ENCODE measurements at places on chromosomes 4 and X.

DNA sequence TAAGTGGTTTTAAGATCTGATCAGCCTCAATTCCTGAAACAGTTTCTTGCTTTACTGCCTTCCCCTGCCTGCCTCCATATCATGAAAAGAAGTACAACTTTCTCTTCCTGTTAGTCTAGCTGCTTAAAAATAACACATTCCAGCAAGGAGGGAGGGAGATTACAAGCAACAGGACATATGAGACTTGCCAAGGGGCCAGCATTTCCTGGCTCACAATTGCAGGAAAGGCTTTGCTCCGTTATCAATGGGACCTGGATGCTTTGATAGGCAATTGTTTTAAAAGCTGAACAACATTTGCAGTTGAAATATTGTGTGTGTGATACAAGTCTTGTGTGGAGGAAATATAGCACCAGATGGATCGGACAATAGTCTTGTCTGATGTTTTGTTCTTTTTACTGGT lies 425.0 kb downstream of the FAT4 start:
- DNase-seq = peak; percentile 40

DNA sequence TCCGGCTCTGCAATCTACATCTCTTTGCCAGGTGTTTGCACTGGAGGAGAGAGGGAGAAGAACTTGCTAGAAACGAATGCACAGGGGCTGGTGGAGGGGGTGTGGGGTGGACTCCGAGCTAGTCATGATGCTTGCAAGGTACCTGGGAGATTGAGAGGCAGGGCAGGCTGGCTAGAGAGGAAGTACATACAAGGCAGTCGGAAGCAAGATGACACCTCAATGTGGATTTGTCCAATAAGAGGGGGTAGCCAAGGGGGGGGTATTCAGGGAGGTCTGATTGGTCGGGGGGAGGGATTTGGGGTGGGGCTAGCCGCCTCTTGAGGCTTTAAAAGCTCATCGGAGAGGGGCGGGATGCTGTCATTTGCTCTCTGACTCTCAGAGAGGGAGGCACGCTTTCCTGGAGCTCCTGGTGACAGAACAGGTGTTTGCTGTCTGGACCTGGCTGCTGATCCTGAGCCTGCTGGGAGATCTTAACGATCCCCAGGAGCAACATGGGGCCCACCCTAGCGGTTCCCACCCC lies at the start of gene GPR50:
Gene GPR50, plus strand, starts transcription at position 354 of the 520 bp plus-strand sequence. Its CDS starts 138 bp downstream, at position 492.
- no peak for DNase-seq

DNA sequence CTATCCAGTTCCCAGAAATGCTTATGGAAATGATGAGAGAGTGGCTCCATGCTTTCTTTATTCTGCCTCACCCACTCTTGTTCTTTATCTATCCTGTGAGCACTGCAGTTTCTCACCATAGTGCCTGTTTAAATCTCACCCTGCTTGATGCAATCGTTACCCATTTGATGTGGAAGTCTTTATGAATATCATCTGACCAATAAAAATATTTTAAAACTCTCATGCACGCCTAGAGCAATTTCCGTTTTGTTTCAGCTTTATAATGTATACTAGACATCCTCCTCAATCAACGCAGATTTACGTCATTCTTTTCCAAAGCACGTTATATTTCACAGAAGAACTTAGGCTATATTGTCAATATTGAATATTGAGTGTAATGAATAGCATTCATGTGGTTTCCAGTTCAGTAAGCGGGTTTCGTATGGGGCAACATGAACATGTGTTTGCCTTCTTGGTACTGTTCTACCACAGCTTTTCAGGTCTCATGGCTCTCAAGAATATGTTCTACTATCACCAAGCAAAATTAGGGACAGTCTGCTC lies 32.9 kb downstream of the GPM6A start:
- DNase-seq = no peak

- no peak for DNase-seq
Measured at GRCh38 chr4:102761906-102762305, 1.1 kb upstream of the MANBA start.

DNA sequence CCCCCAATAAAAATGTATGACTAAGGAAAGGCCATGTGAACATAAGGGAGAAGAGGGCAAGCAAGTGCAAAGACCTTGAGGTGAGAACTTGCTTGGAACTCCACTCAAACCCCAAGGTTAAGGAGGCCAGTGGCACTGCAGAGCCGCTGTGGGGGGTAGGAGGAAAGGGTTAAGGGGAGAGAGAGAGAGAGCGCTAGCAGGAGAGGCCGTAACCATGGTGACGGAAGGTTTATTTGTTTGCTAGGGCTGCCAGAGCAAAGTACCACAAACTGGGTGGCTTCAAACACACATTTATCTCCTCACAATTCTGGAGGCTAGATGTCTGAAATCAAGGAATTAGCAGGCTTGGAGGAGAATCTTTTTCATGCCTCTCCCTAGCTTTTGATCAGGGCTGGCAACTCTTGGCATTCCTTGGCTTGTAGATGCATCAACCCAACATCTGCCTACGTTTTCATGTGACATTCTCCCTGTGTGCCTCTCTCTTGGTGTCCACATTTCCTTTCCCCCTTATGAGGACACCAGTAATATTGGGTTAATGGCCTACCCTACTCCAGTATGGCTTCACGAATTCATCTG lies 35.2 kb downstream of the SMIM20 start:
- no peak for DNase-seq

- no peak for DNase-seq
Measured at GRCh38 chrX:12548746-12549145, 242.5 kb upstream of the PRPS2 start.

DNA sequence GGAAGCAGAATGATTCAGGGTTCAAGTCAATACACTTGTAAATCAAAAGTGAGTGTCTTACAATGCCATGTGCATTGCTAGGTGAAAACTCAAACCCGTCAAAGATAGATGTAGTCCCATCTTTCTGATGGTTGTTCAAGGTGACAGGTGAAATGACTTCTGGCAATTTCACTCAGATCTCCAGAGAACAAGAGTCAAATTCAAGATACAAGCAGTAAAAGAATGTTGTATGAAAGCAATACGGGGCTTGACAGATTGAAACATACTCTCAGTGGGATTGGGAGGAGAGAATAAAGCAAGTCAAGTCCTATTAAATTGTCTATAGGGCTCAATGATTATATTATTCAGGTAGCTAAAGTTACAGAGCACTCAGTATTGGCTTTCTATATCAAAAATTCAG lies 105.1 kb upstream of the ANXA10 start:
- DNase-seq = no peak

DNA sequence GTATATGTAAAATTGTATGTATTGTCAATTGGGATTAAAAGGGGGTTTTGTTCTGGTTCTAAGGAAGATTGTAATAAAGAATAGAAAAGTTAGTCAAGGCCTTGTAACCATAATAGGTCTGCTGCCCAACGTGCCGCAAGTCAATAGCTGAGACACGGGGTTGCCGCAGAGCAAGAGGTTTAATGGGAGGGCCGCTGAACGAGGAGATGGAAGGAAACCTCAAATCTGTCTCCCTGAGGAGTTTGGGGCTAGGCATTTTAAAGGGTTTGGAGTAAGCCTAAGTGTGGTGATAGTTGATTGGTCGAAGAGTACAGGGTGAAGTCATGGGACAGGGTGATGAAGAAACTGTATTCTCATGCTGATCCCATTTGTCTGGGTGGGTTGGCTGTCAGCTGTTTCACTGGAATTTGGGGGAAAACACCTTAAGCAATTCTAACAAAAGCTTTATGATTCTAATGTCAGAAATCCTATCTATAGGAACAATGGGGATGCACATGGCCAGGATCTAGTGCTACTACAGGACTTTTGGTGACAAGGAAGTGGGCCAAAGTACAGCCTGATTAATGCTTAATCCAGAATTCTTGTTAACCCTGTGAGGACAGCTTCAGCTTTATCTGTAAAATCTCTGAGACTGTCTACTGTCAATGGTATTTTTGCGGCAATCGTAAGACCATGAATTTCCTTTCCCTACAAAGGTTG lies 86.9 kb downstream of the RELL1 start:
- no peak for DNase-seq
